ENCODE measurements at places on chromosomes 6 and 20.

- no peak for DNase-seq
Observed at GRCh38 chr6:1770968-1771723, 161.4 kb downstream of the FOXC1 start.

GRCh38 chr20:45440891-45441685 is 25.1 kb downstream of the PIGT start:
- no peak for DNase-seq

DNA sequence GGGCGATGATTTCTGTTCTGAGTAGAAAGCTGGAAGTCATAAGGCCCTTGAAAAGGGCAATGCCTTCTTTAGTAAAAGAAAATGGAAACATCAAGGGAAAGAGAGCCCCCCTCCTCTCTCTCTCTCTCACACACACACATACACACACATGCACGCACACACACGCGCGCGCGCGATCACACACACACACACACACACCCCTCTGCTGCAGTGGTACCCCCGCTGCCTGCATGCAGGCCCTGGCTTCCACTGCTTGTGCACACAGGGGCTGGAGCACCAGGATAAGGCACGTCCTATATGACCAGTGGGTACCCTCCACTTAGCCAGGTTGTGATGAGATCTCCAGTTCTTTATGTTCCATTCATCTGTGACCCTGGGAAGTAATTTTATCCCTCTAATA is 300.9 kb downstream of the SLC35F1 start:
- no peak for DNase-seq

GRCh38 chr6:170462366-170463020 is 90.6 kb downstream of the PSMB1 start:
- no peak for DNase-seq

GRCh38 chr6:41284726-41285125 is 1.8 kb downstream of the TREM1 start:
- no peak for DNase-seq

DNA sequence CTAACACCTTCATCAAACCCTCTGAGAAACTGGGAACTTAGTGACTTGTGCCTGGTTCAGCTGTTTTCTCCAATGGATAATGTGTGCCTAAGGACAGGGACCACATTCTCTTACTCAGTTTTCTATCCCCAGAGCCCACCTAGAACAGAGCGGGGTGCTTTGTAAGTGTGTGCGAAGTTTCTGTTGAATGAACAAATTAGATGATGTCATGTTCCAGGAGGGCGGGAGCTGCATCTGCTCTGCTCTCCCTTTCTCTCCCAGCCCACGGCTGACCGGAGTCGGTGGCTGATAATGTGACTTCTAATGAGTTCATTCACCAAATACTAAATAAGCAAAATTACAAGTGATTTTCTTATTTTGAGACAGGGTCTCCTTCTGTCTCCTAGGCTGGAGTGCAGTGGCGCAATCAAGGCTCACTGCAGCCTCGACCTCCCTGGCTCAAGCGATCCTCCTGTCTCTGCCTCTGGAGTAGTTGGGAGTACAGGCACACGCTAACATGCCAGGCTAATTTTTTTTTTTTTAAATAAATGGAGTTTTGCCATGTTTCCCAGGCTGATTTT is 60.7 kb upstream of the FNDC1 start:
- DNase-seq = no peak

GRCh38 chr6:1586256-1586655 is 23.5 kb upstream of the FOXC1 start:
- no peak for DNase-seq

- no peak for DNase-seq
Observed at GRCh38 chr6:110628330-110628729, 151.9 kb upstream of the SLC22A16 start.

GRCh38 chr20:9535449-9535848 is 21.1 kb downstream of the LAMP5 start:
- DNase-seq = no peak

GRCh38 chr6:147811913-147812629 is 303.6 kb downstream of the SAMD5 start:
- DNase-seq = no peak

DNA sequence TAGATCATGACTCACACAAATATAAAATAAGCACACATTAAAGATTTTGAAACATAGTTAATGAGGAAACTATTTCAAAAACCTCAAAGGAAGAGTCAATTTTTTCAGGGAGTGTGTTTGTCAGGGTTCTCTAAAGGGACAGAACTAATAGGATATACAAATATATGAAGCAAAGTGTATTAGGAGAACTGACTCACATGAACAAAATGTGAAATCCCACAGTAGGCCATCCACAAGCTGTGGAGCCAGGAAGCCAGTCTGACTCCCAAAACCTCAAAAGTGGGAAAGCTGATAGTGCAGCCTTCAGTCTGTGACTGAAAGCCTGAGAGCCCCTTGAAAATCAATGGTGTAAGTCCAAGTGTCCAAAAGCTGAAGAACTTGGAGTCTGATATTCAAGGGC is 898.0 kb upstream of the EYS start:
- DNase-seq = no peak

DNA sequence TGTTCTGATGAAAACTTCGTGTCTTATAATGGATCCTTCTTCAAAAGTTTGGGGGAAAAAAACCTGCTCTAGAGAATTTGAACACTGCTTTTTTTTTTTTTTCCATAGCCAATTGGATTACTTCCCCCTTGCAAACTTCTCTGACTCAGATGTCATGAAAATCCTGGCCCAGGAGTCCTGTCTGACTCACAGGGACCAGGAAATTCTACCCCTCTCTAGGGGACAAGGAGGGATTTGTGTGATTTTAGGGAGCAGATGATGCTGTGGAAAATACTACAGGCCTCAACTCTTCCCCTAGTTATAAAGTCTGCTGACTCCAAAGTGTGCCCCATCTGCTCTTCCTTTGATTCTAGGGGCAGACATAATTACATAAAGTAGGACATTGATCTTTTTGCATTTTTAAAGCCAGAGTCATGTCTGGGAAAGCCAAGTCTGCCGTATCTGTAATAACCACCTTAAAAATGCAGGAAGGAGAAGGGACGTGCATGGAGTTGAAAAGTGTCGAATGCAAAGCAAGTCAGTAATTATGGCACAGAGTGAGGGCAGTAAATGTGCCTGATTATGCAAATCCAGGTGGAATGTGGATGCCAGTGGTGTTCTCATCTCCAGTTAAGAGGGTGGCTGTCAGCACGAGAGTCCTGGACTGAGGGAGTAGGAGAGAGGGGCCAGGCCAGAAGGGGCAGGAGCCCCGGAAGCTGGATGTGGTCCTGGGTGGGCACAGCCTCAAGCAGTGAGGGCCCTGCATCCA is 144.3 kb upstream of the SULF2 start:
- no peak for DNase-seq

DNA sequence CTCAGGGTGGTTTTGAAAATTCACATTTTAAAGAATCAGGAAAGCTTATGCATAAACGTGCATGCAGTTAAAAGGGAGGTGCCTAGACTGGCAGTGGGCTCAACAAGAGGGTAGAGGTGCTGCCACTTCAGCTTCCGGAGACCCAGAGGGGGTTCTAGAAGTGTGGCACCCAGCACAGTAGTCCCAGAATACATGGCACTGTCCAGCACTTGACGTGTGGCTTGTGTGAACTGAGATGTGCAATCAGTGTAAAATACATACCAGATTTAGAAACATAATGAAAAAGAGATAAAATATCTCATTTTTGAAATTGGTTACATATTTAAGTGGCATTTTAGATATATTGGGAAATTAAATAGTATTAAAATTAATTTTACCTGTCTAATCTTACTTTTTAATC is 89.3 kb downstream of the RIN2 start:
- DNase-seq = no peak

GRCh38 chr20:17852323-17852722 is 116.3 kb downstream of the SNX5 start:
- DNase-seq = no peak

DNA sequence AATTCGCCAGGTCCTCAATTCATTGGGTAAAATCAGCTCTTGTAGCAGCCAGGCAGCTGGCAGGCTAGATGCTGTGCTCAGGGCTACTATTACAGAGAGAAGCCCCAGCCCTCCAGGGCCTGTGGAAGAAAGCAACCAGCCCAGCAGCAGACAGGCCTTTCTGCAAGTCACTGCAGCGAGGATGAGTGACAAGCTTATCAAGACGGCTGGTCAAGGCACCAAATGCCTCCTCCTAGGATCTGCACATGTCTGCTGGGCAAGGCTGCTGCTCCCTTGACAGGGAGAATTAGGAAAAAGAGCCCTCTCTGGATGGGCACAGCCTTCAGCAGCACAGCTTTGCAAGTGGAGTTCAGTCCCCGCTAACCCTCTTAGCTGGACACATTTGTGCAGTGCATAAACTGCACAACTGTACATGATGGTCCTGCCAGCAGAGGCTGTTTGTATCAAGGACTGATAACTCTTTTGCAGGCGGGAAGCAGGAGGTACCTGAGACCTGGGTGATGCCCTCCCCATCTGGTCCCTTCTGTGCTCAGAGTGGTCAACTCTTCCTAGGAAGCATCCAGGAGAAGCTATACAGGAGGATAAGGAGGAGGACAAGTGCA is 89.9 kb downstream of the CDC5L start:
- no peak for DNase-seq

DNA sequence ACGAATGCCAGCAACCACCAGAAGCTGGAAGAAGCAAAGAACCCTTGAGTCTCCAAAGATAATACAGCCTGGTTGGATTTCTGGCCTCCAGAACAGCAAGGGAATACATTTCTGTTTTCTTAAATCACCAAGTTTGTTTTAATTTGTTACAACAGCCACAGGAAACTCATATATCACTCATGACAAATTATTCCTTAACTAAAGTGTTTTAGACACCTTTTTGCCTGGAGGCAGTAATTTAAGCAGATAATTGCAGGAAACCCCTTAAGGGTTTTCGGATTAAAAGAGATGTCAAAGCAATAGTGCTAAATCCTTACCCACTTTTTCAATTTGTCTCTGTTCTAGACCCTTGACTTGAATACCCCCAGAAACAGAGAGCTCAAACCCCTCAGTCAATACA is 1050.0 kb downstream of the EPHA7 start:
- no peak for DNase-seq

- no peak for DNase-seq
Observed at GRCh38 chr6:56536536-56536935, 106.2 kb downstream of the DST start.

DNA sequence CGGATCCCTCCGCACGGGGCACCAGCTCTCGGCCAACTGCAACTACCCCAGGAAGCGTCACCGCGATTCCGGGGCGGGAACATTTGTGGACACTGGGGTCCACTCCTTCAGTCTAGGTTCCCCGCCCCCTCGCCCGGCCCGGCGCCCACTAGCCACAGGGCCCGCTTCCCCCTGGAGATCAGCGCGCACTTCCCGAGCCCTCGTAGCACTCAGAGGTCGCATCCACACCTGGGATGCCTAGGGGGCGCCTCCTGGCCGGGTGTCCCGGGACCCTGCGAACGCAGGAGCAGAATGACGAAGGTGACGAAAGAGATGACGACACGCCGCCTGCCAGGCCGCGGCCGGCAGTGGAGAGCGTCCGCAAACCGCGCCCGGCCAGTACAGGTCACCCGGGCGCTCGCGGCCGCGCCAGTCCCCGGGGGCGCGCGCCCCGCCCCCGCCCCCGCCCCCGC is 309 bp upstream of the AIG1 start:
- peak; percentile 53 for DNase-seq

DNA sequence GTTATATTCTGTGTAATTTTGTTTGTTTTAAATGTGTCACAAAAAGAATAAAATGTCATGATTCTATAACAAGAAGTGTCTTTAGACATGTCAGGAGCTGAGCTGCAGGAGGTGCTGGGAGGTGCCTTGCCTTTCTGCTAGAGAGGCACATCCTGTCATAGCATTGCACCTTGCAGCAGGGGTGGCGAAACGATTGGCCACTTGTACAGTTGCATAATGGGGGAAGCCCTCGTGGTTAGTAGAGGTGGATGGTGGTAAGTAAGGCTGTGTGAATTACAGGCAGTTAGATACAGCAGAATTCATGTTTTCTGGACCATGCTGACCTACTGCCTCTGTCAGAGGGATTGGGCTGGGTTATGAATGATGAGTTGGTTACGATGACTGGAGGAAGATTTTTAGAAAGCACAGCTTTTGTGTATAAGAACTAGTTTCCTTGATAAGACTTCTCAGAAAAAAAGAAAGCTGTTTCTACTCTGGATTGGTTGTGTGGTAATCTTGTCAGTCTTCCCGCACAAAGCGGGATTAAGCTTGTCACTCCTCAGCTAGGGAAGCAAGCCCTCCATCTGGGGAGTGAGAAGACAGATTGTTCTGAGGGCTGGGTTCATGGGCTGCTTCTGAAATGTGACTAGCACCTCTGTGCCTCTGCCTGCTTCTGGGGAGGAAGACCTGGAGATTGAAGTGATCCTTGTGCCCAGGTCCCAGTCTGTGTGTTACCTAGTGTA is 74.9 kb downstream of the FOXO3 start:
- no peak for DNase-seq

DNA sequence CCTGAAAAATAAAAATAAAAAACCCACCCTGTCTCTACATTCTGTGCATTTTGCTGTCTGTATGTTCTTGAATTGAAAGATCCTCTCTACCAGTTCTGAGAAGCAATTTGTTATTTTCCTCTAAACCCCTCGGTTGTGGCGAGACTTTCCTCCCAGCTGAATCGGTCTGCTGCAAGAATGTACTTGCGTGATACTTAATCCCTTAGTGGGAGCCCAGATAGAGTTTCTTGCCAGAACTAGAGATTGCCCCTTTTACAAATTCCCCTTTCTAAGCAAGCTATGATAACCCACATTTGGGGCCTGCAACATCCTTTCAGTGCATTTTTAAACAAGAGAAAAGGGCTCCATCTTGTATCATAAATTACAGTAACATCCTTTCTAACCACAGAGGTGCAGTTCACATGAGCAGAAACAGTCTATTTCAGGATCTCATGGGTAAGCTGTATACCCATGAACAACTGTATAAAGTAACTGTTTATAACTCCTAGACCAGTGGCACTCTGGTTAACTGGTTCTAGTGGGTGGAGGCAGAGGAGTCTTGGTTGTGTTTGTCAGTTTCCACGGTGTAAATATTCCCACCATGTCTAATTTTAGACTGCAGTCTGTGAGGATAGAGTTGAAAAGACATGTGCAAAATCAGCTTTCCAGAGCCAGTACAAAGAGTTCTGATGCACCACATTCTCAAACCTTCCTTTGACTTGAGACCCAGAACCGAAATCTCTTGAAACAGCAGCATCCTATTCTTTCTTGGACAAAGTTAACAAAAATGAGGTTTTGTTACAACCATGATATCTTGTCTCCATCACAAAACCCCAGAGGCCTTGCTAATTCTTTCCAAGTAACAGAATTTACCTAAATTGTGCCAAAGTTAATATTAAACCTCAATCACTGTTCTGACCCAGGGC is 113.1 kb upstream of the ZNF217 start:
- DNase-seq = no peak

DNA sequence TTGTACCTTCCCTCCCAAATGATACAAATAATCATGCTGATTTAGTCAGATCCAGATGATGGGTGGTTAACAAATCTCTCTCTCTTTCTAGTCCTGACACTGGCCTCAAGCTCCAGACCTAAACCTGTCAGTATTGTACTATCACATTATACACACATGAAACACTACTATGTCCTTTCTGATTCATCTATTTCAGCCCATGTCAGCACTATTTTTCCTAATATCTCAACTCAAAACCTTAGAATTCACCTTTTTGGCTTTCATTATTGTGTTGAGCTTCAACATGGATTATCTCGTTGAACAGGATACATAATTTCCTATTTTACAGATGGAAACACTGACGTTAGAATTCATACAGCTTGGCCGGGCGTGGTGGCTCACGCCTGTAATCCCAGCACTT is 3.5 kb downstream of the PIGU start:
- DNase-seq = no peak

All from stimulated activated CD4-positive, alpha-beta T cell treated with anti-CD3 and anti-CD28 coated beads, Interleukin-15, amount 100 ng/mL, for 1 hour (primary cell).